ENCODE measurements at places on chromosomes 13 and 19. TPM values are rescaled to one million over a fixed set of nuclear protein-coding genes. Genes with fewer than 3 reads are reported as not detected.

- no peak for ATAC-seq
Measured at GRCh38 chr13:41407380-41407779, 50.0 kb upstream of the RGCC start.

DNA sequence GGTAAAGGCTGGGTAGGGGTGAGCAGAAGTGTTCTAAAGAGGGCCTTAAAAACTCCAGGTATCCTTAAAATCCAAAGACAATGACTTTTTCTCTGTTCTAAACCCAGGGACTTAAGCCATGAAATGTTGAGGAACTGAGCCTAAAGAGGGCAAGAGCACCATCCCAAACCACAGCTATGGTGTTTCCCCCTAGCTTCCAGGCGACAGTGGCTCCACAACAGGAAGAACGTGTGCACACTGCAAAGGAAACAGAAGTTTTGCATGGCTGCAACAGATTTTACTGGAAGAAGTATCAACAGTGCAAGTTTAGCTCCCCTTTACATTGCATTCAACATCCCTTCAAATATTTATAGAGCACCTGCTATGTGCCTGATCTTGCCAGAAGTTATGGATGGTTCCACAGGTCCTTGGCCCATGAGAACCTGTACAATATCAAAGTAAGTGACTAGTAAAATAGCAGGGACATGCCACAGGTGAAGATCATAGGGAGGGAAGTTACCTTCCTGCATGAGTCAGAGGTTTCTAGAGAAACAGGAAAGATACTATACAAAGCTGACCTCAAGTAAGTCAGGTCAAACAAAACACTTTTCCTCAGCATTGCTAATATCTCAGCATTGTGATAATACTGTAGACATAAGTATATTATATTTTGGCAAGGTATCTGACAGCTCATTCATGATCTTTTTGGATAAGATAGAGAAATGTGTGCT lies 8.4 kb upstream of the KCTD12 start:
- ATAC-seq = peak; percentile 91

- peak; percentile 10 for ATAC-seq
Measured at GRCh38 chr19:7534531-7535046, 928 bp upstream of the PNPLA6 start.

The SYT5 gene
- not detected for total RNA-seq

GRCh38 chr19:17475541-17476115 lies 5.3 kb downstream of the SLC27A1 start:
- ATAC-seq = peak; percentile 23

GRCh38 chr13:41546372-41547190 lies 89.2 kb downstream of the RGCC start:
- peak; percentile 16 for ATAC-seq
